ENCODE measurements at places on chromosomes 2 and 18.

DNA sequence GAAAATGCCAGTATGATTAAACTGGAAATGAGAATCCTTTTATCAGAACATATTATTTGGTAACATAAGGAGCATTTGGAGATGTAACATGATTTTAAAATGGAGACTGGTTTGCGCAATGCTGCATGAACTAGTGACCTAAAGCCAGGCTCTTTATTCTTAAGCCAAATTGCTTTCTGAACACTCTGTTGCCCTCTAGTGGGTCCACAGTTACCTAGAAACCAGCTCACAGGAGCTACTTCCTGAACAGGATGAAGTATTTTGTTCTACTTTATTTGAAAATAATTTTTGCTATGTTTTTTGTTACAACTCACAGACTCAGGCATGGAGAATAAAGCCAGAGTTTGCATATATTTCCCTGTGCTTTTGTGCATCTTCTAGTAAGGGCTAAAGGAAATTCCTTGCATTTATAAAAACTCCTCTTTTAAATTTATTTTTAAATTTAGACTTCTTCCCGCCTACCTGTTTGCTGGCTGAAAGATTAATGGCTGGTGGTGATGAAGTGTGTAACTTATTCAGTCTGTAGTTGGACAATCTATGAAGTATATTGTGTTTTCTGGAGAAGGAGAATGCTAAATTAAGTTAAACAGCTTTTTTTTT is 146.7 kb downstream of the PARD3B start:
- no peak for DNase-seq

- DNase-seq: no peak
Observed at GRCh38 chr2:132901661-132902060, 231.7 kb upstream of the LYPD1 start.

DNA sequence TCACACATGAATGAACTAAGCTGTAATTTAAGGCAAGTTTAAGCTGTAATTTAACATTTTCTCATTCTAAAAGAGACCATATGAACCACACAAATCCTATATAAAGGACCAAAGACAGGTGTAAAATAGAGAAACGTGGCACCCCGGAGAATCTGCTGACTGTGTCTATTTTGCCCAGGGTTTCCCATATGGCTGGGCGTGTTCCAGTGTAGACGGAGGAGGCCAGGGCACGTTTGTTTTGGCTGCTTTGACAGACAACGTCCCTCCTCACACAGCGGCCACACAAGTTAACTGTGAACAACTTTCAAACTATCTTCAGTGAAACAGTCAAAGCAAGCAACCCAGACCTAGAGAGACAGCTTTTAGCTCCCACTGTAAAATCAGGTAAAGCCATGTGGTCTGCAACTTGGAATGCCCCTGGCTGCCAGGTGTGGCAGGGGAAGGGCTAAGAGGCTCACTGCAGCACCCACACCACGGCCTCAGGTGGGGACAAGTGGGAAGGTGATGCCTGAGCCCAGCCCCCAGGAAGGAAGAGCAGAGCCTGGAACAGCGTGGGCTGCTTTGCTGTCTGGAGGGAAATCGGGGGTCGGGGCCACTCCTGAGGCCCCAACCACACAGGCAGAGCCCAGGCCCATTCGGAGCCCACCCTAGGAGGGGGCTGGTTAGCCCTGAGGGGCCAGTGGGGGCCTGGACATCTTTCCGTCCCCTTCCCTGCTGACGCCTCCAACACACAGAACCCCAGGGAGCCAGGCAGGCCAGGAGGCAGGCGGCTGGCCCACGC is 40.7 kb downstream of the SLC66A2 start:
- DNase-seq: no peak

GRCh38 chr2:241443486-241444223 is 64.7 kb downstream of the STK25 start:
- DNase-seq: peak; percentile 84

DNA sequence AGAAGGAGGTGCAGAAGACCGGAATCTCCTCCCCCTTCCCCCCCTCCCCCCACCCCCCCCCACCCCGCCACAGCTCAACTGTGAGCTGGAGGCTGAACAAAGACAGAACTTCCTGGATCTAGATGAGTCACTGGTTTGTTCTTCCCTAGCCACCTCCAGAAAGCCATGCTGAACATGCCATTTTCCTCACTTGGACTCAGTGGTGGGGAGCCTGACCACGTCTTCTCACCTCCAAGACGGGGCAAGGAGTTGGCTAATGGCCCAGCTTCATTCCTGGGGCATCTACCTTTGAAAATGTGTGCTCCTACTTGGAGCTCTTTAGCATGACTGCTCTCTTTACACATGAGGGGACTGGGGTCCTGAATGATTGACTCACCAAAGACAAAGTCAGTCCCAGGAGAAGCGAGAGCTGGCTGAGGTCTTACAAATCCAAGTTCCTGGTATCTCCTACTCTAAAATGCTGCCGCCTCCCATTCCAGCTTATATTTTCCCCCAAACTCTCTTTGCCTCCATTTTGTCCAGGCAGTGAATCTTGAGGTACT is 22.6 kb upstream of the FZD5 start:
- no peak for DNase-seq

DNA sequence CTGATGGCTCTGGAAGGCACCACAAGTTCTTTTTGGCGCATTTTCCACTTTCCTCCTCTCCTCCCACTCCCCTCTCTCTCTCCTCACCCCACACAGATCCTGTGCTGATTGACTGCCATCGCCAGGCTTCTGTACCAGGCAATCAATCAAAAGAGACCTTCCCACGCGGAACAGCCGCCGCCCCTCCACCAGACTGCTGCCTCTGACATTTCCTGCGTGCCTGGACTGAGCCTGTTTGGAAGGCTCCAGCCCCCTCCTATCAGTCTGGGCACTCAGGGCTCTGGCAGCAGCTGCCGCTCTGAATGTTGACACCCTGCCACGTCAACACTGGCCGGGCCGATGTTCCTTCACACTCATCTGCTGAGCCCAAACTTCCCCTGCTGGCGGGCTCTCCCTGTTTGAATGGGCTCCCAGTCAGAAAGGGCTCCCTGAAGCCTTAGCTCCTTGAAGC is 467.7 kb downstream of the EPHA4 start:
- no peak for DNase-seq

GRCh38 chr2:145302886-145303285 is 783.0 kb upstream of the ZEB2 start:
- no peak for DNase-seq

GRCh38 chr2:216406826-216407225 is 5.5 kb upstream of the SMARCAL1 start:
- no peak for DNase-seq

- DNase-seq: no peak
Observed at GRCh38 chr2:43143756-43144155, 82.7 kb downstream of the ZFP36L2 start.

- no peak for DNase-seq
Observed at GRCh38 chr2:120772261-120772660, 36.6 kb downstream of the GLI2 start.

- DNase-seq: no peak
Observed at GRCh38 chr2:105597806-105598803, 146.6 kb upstream of the NCK2 start.

DNA sequence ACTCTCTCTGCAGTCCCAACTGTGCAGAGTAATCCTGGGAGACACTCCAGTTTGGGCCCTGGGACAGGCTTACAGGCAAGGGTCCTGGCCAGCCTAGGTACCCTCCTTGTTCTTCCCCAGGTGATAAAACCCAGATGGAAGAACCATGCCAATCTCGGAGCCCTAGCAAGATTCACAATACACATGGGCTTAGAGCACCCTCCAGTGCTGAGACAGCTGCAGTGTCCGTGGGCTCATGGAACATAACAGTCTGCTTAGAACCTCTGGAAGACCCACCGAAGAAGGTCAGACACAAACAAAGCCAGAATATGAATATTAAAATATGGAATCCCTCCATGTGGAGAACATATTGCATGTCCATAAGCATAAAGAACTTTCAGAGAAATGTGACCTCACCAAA is 568.1 kb downstream of the KCNJ3 start:
- DNase-seq: no peak

DNA sequence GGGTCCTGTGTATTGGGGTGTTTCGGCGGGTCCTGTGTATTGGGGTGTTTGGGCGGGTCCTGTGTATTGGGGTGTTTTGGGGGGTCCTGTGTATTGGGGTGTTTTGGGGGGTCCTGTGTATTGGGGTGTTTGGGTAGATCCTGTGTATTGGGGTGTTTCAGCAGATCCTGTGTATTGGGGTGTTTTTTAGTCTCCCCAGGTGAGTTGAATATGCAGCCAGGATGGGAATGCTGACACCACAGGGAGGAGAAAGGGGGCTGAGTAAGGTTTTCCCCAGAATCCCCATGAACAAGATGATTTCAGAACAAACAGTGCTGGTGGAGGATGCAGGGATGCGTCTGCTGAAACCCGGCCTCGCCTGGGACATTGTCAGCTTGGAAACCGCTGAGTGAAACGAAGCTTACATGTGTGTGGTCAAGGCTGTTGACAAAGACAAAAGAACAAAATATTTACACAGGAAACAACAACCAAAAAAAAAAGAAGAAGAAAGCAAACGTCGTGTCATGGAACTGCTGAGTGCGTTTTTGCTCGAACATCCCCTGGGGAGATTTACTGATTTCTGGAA is 88.5 kb upstream of the ODC1 start:
- no peak for DNase-seq

DNA sequence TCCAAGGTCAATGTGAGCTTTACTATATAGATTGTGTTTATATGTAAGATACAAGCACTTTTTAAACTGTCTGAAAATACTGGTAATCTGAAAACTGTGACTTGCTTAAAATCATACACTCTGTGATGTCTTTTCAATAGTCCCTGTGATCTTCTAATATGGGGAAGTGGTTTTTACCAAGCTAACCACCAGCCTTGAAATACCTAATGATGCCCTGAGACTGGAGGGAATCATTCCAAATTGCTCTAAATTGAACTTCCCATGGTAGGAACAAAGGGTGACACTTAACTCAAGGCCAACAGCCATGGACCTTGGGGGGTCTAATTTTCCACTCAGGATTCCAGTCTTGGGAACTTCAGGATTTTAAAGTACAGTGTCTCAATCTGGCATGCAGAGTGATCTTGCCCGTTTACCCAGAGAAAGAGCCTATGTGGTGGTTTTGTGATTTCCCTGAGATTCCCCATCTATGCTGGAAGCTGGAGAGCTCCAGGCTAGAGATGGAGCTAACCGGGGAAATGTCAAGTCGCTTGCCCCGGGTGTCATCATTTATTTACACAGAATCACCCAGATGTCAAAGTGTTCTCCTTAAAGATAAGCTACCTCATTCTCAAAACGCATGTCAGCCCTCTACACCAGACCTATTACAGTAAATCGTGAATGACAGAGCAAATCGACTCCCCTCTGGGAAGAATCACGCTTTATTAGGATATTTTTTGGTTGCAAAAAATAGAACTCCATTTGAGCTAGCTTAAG is 198.5 kb downstream of the SP3 start:
- no peak for DNase-seq

GRCh38 chr18:58676270-58676669 is 5.0 kb downstream of the MALT1 start:
- no peak for DNase-seq

DNA sequence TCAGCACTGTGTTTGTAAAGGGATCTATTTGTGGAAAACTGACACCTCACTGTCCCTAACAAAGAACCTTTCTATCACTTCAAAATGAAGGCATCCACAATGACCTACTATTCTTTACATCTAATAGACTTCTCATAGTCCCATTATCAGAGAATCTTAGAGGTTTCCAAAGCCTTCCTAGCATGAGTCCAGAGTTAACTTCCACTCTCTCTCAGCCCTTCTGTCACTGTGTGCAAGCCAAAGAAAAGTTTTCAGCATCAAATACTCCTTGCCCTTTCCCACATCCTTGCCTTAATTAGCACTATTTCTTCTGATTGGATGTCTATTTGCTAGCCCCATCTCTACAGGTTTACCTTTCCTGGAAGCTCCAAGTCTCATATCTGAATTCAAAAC is 178.5 kb downstream of the ERBB4 start:
- DNase-seq: no peak

DNA sequence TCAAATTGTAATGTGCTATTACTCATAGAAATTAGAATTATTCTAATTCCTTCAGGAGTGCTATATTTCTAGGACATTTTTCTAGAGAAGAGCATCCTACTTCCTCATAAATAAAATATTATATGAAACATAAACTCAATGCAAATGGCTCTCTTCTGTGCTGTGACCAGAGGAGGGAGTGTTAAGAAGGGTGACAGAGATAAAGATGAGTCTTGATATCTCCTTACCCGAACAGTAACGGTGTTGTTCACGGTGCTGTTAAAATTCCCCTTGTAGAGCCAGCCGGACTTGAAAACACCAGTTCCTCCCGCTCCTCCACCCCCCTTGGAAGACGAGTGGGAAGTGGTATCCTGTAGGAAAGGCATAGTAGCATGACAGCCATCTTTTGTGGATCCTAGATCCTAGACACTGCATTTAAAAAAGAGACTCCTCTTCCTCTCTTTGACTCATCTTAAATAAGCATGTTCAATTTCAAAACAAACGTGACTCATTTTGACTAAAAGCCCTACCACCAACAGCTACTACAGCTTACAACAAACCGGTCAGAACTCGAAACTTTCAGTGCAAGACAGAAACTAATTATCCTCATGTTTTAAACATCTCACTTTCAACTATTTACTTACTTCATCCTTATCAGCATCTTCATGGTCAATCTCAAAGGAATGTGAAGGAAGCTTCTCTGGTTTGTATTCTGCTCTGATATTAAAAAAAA is 156.3 kb downstream of the DOCK10 start:
- no peak for DNase-seq

- no peak for DNase-seq
Observed at GRCh38 chr2:203038586-203038985, 23.9 kb downstream of the NBEAL1 start.

DNA sequence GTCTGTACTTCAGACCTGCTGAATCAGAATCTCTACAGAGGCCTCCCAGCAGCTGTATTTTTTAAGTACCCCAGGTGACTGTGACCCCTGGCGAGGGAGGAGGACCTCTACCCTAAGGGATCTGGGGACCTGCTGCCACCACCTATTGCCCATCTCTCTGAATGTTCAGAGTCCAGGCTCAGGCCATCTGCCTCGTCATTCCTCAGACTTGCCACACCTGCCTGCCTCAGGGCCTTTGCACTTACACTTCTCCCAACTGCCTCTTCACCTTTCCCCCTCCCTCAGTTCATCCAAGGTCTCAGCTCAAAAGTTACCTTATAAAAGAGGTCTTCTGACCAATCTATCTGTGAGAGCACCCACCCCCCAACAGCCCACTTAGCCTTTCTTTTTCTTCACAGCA is 21.5 kb downstream of the UXS1 start:
- no peak for DNase-seq

- DNase-seq: no peak
Observed at GRCh38 chr18:11927497-11927896, 19.4 kb upstream of the MPPE1 start.

GRCh38 chr2:88545118-88545517 is 82.1 kb downstream of the EIF2AK3 start:
- no peak for DNase-seq

- no peak for DNase-seq
Observed at GRCh38 chr2:66815886-66816285, 381.0 kb downstream of the MEIS1 start.

DNA sequence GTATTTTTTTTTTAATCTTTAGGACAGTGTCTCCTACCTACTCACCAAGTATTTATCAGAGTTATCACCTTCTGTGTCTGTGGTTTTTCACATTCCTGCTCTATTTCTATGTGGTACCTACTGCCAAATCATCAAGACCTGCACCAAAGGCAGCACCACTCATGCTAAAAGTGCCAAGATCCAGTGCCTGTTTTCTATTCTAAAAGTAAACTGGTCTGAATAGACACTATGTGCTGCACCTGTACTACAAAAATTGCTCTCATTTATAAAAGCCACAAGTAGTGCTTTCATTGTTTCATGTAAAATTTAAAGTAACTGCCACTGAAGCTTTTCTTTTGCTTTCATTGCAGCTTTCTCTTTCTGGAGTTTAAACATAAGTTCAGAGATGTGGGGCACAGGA is 103.9 kb upstream of the GULP1 start:
- no peak for DNase-seq

GRCh38 chr2:28400921-28401320 is 8.3 kb downstream of the FOSL2 start:
- DNase-seq: no peak

Data from activated CD8-positive, alpha-beta memory T cell treated with anti-CD3 and anti-CD28 coated beads for 1 hour (primary cell).